ENCODE measurements at places on chromosomes 11 and 22.

GRCh38 chr22:46460857-46461256 lies 76.6 kb downstream of the CELSR1 start:
- no peak for DNase-seq

GRCh38 chr22:18952022-18952421 lies 15.9 kb upstream of the PRODH start:
- DNase-seq, result no peak

DNA sequence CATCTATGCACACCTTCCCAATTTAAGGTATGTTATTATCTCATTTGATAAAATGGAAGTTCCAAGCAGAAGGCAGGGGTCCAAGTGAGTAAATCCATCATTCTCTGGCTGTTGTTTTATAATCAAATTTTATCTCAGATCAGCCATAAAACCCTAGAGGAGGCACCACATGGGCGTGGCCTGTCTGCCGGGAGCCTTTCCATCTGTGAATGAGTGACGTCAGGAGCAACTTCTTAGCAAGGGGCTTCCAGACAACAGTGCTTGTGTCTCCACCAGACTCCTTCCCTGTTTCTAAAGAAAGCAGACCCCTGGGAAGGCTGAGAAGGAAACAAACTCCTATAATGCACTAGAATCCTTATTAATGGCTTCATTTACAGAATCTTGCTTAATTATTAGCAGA lies 13.5 kb downstream of the SEZ6L start:
- no peak for DNase-seq

GRCh38 chr11:84270466-84270865 lies 984.3 kb upstream of the CCDC90B start:
- no peak for DNase-seq

- no peak for DNase-seq
Measured at GRCh38 chr22:30945653-30946052, 22.9 kb downstream of the MORC2 start.

GRCh38 chr11:65113839-65114238 lies 2.2 kb downstream of the TM7SF2 start:
- no peak for DNase-seq

GRCh38 chr11:6357222-6357621 lies 33.1 kb upstream of the SMPD1 start:
- DNase-seq, result no peak

- no peak for DNase-seq
Measured at GRCh38 chr11:2149864-2150847, 10.9 kb downstream of the INS start.

DNA sequence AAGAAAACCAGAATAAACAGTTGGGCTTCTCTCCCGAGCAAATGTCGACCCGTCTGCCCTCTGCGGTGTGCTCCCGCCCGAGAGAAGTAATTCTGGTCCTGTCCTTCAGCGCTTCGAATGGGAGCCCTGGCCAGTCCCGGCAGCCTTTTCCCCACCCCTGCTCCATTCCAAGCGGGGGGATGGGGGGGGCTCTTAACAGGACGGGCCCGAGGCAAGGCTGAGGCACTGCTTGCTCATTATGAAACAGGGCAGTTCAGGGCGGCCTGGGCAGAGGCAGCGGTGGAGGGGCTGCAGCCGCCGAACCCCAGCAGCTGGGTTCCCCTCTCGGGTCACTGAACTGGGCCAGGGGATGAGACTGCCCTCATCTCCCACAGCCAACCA lies 9.1 kb downstream of the BACE1-AS start:
- DNase-seq, result no peak

DNA sequence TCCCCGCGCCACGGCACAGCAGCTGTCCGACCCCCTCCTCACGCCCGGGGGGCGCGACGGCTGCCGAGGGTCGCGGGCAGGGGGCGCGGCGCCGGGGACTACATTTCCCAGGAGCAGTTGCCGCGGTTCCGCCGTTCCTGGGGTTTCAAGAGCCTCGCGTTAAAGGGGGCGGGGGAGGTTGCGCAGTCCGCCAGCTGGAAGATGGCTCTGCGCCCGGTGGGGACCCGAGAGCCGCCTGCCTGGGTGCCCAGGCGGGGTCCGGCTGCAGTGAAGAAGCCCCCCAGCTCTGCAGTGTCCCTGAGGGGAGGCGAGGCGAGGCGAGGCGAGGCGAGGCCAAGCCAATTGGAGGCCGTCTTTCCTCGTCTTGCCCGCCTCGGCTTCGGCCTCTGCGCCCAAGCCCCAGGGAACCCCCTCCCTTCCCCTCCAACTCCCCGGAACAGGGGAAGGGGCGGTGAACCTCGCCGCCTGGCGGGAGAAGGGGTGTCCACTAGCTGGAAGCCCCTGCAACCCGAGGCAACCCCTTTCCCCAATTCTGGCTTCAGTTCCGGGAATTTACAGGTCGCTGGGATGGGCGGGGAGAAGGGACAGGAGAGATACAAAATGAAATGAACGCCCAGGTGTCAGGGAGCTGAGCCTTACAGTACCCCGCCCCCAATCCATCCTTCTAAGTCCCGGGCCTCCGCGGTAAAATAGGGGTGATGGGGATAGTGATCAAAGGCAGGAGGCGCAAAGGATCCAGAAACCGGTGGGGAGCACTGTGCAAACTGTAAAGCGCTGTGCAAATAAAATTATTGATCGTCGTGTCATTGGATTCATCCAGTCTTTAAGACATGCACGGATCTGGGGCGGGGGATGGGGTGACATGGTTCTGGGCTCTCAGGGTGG lies 5.2 kb upstream of the GCAT start:
- peak; percentile 76 for DNase-seq

DNA sequence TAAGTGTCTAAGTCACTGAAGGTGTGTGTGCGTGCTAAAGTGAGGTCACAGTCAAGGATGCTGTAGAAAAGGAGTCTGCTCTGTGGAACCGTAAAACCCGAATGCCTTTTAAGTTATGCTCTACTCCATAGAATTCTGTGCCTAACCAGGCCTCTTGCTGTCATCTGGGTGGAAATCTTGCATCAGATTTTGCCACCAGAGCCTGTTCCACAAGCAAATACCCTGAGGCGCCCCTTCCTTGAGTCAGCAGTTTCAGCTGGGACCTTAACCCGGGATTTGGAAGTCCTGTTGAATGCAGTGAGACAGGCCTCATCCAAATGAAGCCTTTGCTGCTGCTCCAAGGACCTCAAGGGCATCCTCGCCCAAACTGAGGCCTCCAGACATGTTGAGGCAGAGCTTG lies 109.8 kb downstream of the WNT11 start:
- DNase-seq, result no peak

DNA sequence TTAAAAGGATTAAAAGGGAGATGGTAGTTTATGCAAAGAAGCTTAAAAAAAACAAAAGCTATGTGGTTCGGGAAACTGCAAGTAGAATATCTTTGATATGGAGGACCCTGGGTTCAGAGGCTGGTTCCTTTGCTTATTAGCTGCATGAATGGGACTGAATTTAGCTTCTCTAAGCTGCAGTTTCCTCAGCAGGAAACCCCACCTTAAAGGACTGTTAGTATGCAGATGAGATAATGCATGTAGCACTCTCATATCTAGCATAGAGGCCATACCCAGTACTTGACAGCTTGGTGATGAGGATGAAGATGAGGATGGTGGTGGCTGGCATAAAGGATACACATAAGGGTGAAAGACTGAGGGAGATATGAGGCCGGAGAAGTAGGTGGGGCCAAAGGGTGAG lies 134.6 kb downstream of the RRAS2 start:
- DNase-seq, result no peak

DNA sequence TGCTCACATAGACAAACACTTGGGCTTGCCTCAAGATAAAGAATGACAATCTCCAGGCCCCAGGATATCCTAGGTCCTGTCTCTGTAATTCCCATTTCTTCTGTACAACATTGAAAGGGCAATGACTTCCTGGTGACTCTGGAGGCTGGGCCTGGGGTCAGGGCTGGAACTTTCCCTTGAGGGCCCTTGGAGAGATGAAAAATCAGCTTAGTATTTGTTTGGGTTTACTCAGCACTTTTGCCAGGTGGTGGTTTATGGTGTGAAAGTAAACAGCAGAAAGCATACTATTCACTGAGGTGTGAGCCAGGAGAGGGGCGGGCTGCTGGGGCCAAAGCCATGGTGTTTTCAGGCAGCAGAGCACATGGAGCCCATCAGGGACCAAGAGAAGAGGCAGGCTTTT lies 214.7 kb upstream of the NARS2 start:
- no peak for DNase-seq

DNA sequence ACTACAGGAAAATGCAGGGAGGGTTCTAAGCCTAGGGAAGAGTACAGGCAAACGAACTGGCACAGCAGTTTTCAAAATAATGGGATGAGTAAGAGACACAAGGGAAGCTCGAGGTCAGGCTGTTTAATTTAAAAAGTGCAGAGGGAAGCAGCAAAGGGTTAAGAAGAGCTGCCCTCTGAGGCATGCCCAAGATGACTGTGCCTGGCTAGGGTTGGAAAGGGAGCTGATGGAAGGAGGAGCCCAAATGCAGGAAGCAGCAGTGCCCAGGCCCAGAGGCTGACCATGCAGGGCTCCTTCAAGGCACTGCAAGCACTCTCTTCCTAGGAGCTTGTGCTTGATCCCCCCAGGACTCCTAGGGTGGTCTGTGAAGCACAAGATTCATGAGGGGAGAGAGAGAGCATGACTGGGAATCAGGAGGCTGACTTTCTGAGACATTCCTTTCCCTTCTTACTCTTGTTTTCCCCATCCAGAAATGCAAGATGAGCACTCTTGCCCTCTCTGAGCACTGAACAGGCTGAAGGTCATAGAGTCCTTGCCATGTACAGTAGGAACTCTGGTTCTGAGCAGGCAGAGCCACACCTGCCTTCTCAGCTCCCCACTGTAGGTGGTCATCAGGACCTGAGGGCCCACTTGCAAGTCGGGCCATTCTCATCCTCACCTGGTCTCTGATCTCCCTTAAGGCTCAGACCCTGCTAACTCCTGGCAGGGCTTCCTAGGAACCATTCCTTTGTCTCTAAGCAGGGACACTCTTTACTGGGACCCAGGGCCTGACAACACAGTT lies 46.7 kb upstream of the DRD2 start:
- no peak for DNase-seq
